ENCODE measurements at places on chromosomes 4 and X.

- DNase-seq = no peak
Observed at GRCh38 chr4:72567821-72568675, 973 bp downstream of the ADAMTS3 start.

DNA sequence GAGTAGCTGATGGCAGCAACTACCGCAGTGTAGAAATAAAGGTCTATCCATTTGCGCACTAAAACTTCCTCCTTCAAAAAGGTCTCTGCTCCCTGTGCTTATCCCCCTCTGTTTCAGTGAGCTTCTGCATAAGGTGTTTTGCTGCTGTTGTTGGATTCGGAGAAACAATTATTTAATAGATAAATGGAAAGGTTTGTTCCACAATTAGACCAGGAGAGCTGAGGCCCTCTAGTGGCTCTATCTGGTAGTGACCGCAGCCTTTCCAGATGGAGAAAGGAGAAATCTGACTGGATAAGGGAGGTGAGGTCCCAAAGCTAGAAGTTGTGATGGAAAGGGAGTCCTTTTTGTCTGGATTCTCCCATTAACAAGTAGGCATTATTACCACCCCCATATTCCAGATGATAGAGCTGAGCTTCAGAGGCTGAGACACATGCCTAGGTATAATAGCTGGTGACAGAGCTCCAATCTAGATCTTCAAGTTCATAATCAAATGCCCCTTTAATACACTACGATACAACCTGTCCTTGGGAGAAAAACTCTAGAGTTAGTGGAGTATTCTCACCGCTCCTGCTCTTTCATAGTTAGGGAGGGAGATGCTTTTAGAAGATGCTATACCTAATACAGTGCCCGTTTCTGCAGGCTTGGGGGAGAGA lies 5.1 kb upstream of the GABRQ start:
- DNase-seq = no peak

GRCh38 chr4:80876810-80877209 lies 153.7 kb upstream of the BMP3 start:
- DNase-seq = no peak

DNA sequence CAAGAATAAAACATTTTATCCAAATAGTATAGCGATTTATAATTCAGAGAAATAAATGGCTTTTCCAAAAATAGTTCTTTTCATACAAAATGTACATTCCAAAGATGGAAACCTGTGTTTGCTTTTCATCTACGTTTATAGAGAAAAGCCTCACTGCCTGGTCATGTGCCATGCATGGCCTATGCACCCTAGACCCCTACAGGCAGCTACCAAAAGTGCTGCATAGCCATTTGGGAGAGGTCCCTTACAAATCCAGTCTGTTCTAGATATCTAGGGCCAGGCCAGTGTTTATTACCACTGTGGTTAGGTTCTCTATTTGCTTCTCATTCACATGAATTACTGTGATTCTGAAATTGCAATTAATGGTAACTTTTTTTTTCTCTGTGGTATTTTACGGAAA lies 17.2 kb downstream of the HMGB2 start:
- DNase-seq = no peak

DNA sequence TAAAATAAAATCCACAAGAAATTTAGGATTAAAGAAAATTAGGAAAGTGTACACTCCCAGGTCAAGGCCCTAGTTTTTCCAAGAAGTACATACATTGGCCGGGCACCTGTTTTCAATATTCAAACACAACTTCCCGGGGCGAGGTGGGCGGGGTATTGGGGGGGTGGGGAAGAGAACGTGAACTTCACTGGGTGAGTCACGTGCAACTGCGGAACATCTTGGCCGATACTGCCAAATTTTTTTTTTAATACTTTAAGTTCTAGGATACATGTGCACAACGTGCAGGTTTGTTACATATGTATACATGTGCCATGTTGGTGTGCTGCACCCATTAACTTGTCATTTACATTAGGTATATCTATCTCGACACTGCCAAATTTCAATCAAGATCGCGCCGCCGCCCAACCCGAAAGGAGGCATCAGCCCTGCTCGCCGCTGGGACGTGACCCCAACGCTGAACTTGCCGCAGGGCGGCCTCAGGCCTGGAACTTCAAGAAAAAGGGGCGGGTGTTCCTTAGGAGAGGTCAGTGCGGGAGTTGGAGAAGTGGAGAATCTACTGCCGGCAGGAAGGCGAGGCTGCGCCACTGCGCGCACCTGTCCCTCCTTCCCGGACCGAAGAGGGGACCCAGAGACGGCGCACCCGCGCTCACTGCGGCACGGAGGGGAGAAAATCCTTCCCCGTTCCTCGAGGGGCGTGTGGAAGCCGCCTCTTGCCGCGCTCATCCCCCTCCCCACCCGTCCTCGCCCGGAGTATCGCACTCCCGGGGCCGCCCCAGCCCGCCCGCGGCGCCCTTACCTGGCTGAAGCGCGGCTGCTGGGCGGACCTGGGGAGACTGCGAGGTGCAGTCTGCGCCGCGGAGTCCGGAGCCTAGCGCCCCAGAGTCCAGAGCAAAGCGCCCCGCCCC lies at the start of gene TEC:
Gene TEC (minus strand): TSS at position 883 of the 905 bp plus-strand sequence. CDS start 41,224 bp downstream, outside the sequence.
- DNase-seq = peak; percentile 5

- DNase-seq = no peak
Observed at GRCh38 chrX:40105835-40106675, 8.3 kb upstream of the BCOR start.

DNA sequence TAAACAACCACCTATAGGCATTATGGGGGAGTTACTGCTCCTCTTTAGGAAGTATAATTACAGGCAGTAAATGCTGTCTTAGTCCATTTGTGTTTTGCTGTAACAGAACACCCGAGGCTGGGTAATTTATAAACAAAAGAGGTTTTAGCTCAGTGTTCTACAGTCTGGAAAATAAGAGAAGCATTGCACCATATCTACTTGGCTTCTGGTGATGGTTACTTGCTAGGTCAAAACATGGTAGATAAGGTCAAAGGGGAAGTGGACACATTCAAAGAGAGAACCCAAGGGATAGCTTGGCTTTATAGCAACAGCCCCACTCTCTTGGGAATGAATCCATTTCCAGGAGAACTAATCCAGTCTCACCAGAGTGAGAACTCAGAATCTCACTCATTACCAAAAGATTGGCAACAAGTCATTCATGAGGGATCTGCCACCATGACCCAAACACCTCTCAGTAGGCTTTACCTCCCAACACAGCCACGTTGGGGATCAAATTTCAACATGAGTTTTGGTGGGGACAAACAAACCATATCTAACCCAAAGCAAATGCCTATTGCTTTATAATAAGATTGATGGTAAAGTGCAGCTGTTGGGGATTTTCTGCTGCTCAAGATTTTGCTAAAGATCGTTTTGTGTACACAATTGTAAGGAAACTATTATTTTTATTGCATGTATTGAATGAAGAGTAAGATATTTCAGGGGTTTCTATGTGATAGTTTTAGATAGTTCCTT lies 32.6 kb downstream of the STAG2 start:
- DNase-seq = no peak

- DNase-seq = no peak
Observed at GRCh38 chr4:18250564-18250963, 229.0 kb upstream of the LCORL start.

GRCh38 chr4:112213856-112214255 lies 17.7 kb upstream of the AP1AR start:
- DNase-seq = no peak

GRCh38 chrX:123475068-123475724 lies 257.7 kb downstream of the THOC2 start:
- no peak for DNase-seq

DNA sequence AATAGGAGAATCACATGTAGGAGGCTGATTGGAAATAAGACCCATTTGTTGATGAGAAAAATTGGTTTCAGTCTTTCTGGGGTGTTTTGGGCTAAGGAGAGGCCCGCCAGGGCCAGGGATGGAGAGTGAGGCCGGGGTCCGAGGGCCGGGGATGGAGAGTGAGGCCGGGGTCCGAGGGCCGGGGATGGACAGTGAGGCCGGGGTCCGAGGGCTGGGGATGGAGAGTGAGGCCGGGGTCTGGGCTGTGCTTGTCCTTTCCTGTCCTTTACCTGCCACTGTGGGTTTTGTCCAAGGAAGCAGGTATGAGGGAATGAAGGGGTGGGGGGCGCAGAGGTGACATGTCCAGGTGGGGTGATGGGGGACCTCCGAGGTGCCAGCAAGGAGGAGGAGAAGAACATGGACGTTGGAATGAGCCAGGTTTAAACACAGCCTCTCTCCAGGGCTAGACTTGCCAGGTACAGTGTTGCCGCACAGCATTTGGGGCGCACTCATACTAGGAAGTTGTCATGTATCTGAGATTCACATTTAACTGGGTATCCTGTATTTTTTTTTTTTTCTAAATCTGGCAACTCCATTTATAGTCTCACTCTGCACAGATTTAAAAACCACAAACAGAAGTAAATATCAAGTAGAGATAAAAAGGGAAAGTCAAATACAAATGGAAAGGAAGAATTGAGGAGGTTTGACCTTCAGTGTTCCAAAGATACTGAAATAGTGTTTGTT lies 8.8 kb downstream of the RGS12 start:
- DNase-seq = no peak

- no peak for DNase-seq
Observed at GRCh38 chr4:15930314-15930713, 8.2 kb downstream of the FGFBP1 start.

- no peak for DNase-seq
Observed at GRCh38 chr4:183632689-183633088, 26.3 kb downstream of the RWDD4 start.

GRCh38 chr4:8401665-8402064 lies 38.9 kb downstream of the ACOX3 start:
- DNase-seq = no peak

- DNase-seq = no peak
Observed at GRCh38 chr4:3354455-3354811, 61.6 kb downstream of the RGS12 start.

- DNase-seq = no peak
Observed at GRCh38 chrX:143634309-143634662, 1.6 kb downstream of the SLITRK4 start.

DNA sequence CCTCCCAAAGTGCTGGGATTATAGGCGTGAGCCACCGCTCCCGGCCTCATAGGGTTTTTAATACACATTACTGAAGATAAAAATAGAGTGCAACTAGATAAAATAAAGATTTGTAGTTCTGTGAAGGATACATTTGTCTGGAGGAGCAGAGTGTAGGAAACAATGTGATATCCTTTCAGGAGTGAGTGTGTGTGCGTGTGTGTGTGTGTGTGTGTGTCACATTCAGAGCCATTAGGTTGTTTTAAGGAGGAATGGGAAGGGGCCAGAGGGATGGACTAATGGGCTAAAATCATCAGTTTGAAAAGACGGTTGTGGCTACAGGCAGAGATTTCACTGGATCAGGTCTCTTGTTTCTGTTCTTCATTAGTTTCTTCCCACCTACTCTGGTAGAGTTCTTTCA lies 40.0 kb downstream of the RBPJ start:
- no peak for DNase-seq

GRCh38 chrX:30568136-30568535 lies 9.4 kb downstream of the TASL start:
- no peak for DNase-seq

DNA sequence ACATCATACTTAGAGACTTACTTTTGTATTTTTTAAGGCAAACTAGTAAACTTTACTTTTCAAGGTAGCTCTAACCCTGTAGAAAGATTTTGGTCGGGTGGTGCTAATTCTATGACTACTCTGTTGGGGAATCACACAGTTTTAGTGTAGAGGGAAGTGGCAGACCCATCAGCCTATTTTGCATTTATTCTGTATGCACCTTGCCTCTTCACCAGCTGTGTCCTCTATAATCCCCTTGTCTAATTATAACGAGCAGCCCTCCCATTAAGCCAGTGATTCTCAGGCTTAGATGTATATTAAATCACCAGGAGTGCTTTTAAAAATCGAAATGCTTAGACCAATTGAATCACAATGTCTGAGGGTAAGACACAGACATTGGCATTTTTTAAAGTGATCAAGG lies 78.1 kb downstream of the GALNT7 start:
- no peak for DNase-seq

DNA sequence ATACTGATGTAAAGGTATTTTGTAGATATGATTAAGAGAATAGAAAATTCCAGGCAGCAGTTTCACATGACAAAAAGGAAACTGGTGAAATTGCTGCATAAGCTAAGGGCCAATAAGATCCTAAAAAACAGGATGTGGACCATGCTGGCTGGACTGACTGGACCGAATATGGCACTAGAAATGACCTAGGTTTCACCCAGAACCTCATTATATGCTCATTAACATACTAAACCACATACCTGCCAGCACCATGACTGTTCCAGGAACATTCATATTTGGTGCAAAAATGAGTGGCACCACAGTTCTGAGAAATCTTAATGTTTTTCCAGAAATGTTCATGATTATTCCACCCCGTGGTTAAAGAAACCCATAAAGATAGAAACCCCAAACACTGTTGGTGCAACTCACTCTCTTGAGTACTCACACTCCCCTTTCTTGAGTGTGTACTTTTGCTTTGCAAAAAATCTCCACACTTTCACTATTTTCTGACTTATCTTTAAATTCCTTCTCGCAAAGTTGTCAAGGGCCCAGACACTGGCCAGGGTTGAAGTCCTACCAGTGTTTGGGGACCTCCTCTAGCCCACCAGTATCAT lies 74.0 kb downstream of the FANCB start:
- no peak for DNase-seq

- DNase-seq = no peak
Observed at GRCh38 chr4:176363072-176363471, 43.3 kb downstream of the SPCS3 start.

DNA sequence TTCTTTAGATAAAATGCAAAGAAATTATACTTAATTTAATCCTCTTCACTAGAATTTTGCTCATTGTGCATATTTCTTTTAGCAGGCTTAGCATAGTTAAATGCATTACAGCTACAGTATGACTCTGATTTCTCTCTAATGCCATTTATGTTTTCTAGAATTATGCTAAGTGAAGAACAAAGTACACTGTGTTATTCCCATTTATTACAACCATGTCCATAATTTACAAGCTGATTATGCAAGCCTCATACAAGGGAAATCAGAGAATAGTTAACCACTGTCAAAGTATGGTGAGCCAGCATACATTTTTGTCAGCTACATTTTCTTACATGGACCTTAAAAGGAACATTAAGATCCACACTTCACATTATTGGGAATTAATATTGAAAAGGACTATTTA lies 99.1 kb downstream of the MAB21L2 start:
- DNase-seq = no peak

DNA sequence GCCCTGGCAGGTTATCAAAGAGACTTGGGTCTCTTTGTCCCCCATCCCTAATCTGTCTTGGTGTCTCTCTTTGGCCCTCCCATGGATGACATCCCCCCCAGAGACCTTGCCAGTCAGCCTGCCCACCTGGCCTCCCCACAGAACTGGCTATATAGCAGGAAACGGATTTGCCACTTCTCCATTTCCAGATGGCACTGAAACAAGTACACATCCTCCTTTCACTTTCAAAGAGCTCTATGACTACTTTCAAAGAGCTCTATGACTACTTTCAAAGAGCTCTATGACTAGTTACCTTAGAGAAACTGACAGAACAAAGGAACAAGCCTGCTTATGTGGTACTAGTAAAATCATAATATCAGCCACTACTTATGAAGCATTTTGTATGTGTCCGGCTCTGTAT lies 175.3 kb downstream of the MAML3 start:
- no peak for DNase-seq

Measured in stimulated activated CD8-positive, alpha-beta memory T cell treated with anti-CD3 and anti-CD28 coated beads, Interleukin-7, amount 100 ng/mL, for 1 hour (primary cell).